CD4-positive, alpha-beta T cell (primary cell): ENCODE measurements at places on chromosomes 7 and 10.

GRCh38 chr10:132142396-132143161 is 44.2 kb upstream of the DPYSL4 start:
- peak; percentile 39 for DNase-seq

DNA sequence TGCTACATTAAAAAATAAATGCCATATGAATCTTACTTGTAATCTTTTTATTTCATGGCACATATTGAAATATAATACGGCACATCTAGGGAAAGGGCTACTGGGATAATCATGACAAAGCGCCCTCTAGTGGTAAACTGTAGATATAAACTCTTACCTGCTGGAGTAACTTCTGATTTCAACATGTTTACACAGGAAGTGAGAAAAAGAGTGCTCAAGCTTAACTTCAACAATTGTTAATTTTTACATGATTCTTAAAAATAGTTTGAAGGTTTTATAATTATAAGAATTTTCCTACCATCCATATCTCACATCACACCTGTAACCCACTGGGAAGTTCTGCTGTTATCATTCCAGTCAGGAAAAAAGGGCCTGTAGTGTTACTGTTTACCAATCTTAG is 2.0 kb upstream of the HEPACAM2 start:
- DNase-seq = no peak

- DNase-seq = no peak
Measured at GRCh38 chr7:105346138-105346537, 42.6 kb downstream of the SRPK2 start.

DNA sequence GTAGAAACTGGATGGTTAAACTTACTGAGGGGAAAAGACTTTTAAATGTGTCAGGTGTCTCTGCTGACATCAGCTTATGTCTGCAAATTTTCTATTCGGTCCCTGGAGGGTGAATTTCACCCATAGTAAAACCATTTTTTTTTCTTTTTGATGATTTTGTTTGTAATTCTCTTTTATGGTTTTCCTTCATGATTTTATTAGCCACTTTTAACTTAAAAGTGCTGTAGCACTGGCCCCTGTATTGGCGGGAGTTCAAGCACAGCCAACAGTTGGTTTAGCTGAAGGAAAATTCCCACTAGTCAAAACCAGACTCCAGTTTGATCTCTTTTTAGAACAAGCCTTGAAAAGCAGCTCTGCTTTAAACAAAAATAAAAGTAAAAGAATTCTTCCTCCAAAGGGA is 5.0 kb upstream of the ITGA8 start:
- DNase-seq = no peak

DNA sequence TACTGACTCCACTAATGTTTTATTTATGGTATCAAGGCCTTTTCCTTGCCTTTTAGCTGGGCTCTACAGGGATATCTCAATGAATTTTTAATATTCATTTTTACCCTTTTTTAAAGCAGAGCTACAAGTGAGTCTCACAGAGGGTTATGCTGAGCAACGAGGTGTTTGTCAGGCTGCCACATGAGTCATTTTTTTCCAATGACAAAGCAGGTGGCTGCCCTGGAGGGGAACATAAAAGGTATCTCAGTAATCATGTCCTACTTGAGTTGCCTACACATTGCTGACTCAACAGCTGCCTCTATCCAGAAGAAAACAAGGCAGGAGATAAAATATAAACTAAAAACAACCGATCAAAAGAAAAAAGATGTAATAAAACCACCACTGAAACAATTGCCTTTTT is 1004.9 kb upstream of the POT1 start:
- DNase-seq = no peak

- no peak for DNase-seq
Measured at GRCh38 chr7:94957061-94957460, 49.7 kb downstream of the PPP1R9A start.

DNA sequence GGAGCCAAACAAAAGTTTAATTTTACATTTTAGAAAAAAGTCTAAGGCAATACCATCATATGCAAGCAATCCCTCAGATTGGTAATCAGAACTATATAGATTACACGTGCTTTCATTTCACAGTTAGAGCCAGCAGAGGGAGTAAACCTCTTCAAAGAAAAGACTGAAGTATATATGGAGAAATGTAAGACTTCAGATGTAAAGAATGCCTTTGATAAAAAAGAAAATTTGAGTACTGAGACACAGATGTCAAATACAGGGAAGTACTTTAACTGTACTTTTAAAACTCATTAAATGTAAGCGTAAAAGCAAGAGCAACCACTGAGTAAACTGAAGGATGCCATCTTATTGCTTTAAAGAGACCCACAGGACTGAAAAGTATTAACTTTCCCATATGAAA is 101.4 kb upstream of the FAM133B start:
- DNase-seq = no peak

- no peak for DNase-seq
Measured at GRCh38 chr7:128362670-128363069, 1.2 kb upstream of the PRRT4 start.

- DNase-seq = no peak
Measured at GRCh38 chr7:41709621-41710020, 6.7 kb upstream of the INHBA start.

GRCh38 chr10:30111340-30112022 is 52.1 kb upstream of the JCAD start:
- DNase-seq = no peak

DNA sequence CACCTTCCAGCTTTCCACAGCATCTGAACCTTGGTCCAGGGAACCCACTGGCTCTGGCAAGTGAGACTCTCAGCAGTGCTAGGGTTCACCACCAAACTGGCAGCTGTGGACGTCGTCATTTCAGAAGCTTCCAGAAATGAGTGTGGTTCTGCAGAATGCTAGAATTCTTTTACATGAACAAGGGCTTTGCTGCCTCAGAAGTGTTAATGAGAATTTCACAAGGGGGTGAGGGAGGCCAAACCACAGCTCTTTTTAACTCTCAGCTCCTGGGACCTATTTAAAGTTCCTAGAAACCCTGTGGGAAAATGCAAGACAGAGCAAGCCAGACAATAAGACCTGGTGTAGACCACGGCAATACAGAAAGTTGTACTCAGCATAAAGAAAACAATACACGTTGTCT is 129.3 kb upstream of the BET1 start:
- DNase-seq = no peak
